NCI-H460 (cell line): ENCODE measurements at places on chromosomes 2 and 18. TPM values are rescaled to one million over a fixed set of nuclear protein-coding genes. Genes with fewer than 3 reads are reported as not detected.

DNA sequence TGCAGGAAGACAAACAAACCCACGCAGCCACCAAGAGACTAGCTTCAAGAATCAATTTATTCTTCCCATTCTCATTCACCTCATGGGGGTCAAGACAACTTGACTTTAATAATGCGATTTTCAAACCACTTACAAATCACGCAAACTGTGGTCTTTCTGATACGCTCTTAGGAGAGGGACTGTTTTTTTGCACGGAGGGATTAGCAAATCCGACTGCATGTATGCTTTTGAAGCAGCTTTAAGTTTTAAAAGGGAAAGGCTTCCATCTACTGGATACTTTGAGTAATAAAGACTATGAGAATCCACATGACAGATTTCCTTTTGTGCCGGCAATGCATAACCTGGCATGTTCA is 322.9 kb upstream of the KCNJ3 start:
- DNase-seq: peak; percentile 61

DNA sequence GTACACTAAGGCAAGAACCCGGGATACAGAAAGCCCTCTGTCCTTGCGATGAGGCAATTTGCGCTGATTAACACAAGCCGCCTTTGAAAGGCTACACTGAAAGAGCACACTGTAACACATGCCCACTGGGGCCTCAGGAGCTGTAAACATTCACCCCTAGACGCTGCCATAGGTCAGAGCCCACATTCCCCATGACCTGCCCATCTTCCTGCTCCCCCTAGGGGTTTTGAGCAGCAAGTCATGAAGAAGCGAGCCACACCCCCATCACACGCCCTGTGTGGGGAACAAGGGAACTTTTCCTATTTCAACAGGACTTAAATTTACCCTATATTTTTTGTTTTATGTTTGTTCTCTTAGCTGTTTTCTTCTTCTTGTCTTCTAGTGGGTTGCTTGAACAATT is 47.8 kb upstream of the SLC4A10 start:
- no peak for DNase-seq

- DNase-seq: no peak
These were observed 23.7 kb downstream of the ICA1L start for GRCh38 chr2:202847693-202848524.

DNA sequence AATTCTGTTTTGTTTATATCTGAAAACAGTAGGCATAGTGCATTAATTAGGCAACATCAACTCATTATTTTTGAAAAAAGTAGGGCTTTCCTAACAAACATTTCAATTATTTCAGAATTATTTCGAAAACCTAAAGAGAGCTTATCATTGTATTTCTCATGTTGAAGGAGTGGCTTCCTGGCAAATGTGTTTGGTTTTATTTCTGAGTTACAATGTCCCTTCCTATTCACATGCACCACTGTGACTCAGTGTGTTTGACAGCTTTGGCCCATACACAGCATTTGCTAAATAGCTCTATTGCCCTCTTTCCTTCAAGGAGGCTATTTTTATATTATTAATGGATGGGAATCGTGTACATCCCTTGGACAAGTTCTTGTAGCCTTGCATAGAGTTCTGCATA is 205.9 kb downstream of the PTGR3 start:
- no peak for DNase-seq

DNA sequence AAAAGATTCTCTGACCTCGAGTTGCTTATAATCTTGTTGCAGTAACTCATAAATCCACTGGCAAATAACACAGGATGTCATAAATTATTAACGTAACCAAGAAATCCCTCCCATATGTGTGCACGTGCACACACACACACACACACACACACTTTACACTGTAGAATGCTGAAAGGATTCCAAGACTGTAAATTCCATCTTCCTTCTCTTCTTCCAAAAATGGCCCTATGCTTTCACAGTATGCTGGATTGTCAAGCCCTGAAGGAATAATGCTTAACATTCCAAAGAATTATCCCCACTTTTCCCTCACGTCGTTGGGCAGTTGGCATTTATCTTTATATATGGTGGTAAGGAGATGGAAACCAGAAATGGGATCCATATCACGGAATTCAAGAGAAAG is 117.5 kb upstream of the CRIM1 start:
- no peak for DNase-seq

- DNase-seq: no peak
These were observed 5.0 kb downstream of the VAMP5 start for GRCh38 chr2:85589181-85589580.

DNA sequence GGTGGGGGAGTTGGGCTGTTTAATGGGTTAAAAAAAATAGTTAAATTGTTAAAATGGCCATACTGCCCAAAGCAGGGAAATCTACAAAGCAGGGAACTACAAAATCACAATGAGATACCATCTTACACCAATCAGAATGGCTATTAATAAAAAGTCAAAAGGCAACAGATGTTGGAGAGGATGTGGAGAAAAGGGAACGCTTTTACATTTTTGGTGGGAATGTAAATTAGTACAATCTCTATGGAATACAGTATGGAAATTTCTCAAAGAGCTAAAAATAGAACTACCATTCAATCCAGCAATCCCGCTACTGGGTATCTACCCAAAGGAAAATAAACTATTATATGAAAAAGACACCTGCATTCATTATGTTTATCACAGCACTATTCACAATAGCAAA is 27.1 kb downstream of the CLHC1 start:
- DNase-seq: no peak

DNA sequence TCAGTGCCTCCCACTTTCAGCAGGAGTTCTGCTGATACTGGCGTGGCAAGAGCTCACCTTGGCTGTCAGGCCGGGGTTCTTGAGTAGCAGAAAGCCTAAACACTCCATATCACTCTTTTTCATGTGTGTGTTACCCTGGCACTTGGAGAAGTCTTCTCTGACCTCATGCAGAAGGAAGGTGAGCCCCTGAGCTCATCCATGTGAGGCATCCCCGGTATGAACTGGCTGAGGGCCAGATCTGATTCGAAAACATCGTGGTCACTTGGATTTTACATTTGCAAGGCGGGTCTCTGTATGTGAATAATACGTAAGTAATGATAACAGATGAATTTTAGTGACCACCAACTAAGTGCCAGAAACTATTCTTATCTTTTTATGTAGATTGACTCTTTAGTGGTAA is 93.6 kb downstream of the RAPGEF4 start:
- DNase-seq: no peak

- no peak for DNase-seq
These were observed 9.1 kb downstream of the APLF start for GRCh38 chr2:68476454-68476853.

DNA sequence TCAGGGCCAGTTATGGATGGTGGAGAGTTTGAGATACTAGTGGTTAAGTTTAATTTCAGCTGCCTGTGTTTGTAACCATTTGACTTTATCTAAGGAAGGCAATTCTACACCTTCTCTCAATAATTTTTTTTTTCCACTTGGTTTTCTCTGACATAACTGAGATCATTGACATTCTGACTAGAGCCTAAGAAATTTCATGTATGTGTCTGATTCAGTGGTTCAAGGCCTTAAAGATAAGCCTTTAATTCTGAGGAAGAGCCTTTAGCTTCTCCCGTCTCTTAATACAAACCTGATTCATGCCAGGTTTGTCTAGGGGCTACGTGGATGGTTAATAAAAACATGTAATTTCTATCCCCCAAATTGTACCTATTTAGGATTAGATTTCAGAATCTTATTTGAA is 971.4 kb downstream of the DPP10 start:
- DNase-seq: peak; percentile 38

DNA sequence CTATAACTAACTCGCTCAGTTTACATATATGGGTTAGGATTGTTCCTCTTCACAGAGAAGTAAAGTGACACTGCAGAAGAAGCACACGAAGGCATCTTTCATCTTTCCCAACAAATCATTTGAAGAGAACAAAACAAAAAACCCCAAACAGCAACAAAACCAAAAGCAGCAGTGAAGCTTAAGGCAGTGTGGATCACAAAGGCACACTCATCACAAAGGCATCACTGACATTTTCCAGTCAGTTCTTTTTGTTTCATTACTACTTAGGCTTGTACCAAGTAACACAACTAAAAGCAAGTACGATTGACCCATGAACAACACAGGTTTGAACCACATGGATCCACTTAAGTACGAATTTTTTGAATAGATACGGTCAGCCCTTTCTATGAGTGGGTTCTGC is 75.7 kb downstream of the RNF152 start:
- no peak for DNase-seq

DNA sequence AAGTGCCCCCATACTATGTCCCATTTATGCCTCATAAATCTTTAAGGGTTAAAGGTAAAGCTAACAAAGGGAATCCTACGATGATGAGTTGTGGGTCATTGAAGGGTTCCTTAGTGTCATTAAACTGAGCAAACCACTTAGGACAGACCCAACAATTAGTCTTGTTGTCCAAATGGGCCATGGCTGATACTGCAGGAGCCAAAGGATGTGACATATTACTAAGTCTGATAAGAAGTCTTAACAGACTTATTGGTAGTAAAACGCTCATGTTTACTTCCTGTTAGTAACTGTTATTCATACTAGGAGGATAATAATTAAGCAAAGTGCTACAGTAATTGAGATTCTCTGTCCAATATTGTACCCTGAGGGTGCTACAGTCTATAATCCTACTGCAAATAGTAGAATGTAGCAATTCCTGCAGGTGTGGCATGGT is 96.8 kb downstream of the PTPN4 start:
- DNase-seq: no peak

The ANKRD30BL gene
- total RNA-seq: not detected in 2 replicates

The GPR45 gene
- total RNA-seq: not detected in 2 replicates

The PRADC1 gene
- total RNA-seq: 6.3 and 10.7 TPM in 2 replicates

The LHCGR gene
- total RNA-seq: 0.32 and 0.40 TPM in 2 replicates

The GTF3C2 gene
- total RNA-seq: 59.8 and 66.5 TPM in 2 replicates

The BCL11A gene
- total RNA-seq: 0.84 and 2.1 TPM in 2 replicates

The KLHL41 gene
- total RNA-seq: not detected in 2 replicates

The MAP3K19 gene
- not detected in 2 replicates for total RNA-seq

The SLC30A3 gene
- total RNA-seq: 0.50 and 0.75 TPM in 2 replicates

The REEP1 gene
- total RNA-seq: 0.55 TPM in 1 of 2 replicates, not detected in the other

The SERPINB10 gene
- not detected in 2 replicates for total RNA-seq

The CYP1B1 gene
- 74.7 and 82.4 TPM in 2 replicates for total RNA-seq

The ATP8B1 gene
- total RNA-seq: 0.25 and 0.26 TPM in 2 replicates

The TGFA gene
- 0.64 and 1.3 TPM in 2 replicates for total RNA-seq

The CRYGC gene
- total RNA-seq: not detected in 2 replicates
